Right ventricle myocardium inferior (tissue), 1 donor: ENCODE measurements at places on chromosomes 6 and 20. TPM values are rescaled to one million over a fixed set of nuclear protein-coding genes. Genes with fewer than 3 reads are reported as not detected.

DNA sequence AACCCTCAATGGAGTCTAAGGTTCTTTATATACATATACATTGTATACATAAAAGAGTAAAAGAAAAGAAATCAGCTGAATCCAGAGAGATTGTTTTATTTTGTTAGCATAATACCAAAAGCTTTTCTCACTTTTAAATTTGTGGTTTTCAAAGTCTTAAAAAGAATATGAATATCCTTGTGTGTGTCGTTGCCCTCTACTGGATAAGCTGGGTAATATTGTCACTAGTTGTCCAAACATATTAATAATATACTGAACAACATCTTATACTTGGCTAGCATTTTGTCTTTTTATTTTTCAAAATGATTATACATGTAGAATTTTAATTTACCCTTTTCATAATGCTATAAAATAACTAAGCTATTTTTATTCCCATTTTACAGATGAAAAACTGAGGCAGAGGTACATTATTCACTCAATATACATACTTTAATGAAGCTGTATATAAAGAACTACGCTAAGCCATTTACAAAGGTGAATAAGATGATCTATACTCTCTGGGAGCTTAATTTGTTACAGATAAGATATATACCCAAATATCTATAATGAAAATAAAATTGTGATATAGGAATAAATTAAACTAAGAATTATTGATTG is 531.7 kb downstream of the TFAP2B start:
- no peak for DNase-seq

- no peak for DNase-seq
Observed at GRCh38 chr20:58070664-58071196, 157.7 kb downstream of the ANKRD60 start.

DNA sequence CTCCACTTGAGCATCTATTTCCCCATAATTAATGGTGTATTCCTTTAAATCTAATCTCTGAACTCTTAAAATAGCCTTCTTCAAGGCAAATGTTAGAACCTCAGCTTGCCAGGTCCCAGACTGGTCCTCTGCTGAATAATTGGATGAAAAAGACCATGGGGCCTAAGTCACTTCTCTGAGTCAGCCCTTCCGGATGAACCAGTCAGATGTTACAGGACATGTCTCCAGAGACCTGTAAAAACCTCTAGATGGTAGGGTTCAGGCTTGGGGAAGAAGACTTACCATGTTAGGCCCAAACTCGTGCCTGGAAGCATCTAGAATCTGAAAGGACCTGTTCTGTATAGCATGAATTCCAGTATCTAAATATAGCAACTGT is 97.3 kb downstream of the CDKAL1 start:
- DNase-seq: no peak

The ANKEF1 gene
- 1.1 TPM for total RNA-seq

The OR12D3 gene
- not detected for total RNA-seq

GRCh38 chr6:169034516-169035167 is 219.0 kb downstream of the THBS2 start:
- DNase-seq: no peak

DNA sequence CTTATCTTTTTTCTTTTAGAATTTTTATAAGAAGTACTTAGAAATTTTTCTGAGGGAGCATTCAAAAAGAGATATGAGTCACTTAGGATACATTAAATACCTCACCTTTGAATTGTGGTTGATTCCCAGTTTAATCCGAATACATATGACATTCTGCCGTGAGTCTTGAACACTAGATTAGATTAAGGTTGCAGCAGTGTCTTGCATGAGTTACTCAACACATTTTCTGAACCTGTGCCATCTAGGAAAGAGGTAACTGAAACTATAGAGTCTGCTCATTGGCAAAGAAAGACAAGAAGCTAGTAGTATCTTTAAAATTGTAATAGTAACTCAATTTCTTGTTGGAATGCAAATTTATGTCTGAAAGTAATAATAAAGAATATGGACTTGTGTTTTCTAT is 14.9 kb downstream of the PEX3 start:
- DNase-seq: no peak

DNA sequence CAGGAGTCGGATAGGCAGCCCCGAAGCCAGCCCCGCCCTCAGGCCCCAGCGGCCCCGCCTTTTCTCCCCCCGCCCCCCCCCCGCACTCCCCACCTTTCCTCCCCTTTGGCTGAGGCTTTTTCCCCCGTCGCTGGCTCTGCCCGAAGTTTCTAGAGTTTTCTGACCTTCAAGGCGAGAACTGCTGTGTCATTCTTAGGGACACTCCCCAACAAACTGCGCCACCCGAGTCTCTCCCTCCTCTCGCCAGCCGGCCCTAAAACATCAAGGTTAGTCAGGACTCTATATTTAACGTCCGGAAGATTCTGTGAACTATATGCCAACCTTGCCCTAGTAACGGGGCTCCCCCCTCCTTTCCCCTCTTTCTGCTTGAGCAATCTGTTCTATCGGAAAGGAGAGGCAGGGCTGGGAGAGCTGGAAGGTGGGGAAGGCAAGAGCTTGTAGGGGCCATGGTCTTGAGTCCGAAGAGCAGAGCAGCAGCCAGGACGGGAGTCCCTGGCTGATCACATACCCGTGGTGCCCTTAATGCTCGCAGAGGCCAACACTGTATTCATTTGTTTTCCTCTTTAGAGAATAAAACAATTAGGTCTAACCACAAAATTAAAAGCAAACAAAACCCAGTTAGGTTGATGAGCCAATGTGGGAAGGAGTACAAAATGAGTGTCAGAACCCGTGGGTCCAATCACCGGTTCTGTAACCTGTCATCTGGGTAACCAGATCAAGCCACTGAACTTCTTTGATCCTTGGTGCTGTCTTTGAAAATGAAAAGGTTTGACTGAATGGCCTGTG is 5.3 kb upstream of the HSPA1B start:
- peak; percentile 88 for DNase-seq

DNA sequence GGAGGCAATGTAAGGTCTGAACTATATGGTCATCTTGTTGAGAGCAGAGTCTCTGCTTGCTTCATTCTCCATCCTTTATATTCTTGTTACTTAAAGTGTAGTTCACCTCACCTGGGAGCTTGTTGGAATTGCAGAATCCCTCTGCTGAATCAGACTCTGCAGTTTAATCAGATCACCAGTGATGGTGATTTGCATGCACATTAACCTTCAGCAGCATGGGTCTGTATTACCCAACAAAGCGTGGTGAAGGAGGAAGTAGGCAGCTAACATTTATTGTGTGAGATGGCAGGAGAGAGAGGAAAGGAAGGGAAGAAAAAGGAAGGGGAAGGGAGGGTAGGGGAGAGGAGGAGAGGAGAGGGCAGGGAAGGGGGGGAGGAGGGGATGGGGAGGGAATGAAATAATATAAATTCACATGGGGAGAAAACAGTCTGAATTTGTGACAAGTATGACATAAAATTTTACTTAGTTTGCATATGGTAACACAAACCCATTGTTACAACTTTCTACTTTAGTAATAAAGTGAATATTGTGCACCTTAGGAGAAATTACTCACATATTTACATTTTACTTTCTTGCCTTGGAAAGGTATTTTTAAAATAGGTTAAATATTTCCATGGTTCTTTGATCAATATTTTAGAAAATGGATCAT is 740.7 kb downstream of the DHX35 start:
- DNase-seq: no peak

- peak; percentile 73 for DNase-seq
Observed at GRCh38 chr6:133551847-133552341, 310.7 kb downstream of the EYA4 start.

DNA sequence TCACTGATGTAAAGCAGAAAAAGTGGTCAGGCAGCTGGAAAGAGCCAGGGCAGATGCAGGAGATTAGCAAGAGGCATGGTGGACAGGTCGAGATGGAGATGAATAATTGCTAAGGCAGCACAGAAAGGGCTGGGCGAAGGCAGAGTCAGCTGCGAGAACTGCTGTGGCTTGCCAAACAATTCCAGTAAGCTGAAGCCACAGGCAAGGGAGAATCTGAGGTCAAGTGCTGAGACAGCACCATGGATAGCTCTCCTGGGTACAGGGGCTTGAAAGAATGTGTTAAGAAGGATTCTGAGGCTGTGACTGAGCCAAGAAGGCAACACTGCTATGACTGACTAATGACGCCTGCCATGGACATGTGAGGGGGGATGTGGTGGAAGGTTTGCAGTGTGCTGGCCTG is 220.8 kb upstream of the FOXA2 start:
- no peak for DNase-seq

The HLA-DMA gene
- 19.7 TPM for total RNA-seq

The ZNF165 gene
- total RNA-seq: 0.35 TPM

- DNase-seq: peak; percentile 74
Observed at GRCh38 chr6:26044140-26045064, 42.8 kb upstream of the HFE start.

GRCh38 chr6:134436281-134436815 is 118.4 kb upstream of the SGK1 start:
- DNase-seq: no peak

The ASF1A gene
- 21.7 TPM for total RNA-seq

- no peak for DNase-seq
Observed at GRCh38 chr6:27545271-27546046, 72.6 kb upstream of the ZNF184 start.

The TOX2 gene
- total RNA-seq: 1.1 TPM

The RNF8 gene
- 14.9 TPM for total RNA-seq

The OXT gene
- total RNA-seq: 0.54 TPM

DNA sequence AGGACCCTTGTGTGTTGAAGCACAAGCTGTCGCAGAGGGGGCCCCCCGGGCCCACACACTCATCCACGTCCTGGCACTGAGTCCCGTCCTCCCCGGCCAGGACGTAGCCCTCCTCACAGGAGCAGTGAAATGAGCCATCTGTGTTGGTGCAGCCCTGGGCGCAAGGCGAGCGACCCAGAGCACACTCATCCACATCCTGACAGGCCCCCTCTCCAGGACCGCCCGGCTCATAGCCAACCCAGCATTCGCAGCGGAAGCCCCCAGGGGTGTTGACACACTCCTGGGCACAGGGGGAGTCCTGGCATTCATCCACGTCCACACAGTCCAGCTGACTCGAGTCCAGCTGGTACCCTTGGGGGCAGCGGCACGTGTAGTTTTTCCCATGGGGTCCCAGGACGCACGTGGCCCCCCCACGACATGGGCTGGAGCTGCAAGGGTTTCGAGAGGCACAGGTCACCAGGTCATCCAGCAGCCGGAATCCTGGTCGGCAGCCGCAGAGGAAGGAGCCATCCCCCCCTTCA is 1.2 kb downstream of the CD93 start:
- DNase-seq: no peak

DNA sequence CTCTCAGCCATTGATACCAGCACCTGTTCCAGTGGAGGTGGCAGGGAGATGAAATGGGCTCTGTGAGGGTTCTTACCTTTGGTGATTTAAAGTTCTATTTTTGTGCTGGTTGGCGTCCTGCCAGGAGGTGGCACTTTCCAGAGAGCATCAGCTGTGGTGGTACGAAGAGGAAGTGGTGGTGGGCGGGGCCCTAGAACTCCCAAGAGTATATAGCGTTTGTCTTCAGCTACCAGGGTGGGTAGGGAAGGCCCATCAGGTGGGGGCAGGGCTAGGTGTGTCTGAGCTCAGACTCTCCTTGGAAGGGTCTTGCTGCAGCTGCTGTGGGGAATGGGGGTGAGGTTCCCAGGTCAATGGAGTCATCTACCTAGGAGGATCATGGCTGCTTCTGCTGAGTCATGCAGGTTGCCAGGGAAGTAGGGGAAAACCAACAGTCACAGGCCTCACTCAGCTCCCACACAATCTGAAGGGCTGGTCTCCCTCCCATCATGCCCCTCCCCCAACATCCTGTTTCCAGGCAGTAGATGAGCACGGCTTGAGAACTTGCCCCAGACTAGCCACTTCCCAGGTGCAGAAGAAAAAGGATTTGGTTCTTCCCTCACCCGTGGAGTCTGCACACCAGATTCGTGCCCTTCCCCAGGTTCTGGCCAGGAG is 46.6 kb downstream of the MOXD1 start:
- no peak for DNase-seq

DNA sequence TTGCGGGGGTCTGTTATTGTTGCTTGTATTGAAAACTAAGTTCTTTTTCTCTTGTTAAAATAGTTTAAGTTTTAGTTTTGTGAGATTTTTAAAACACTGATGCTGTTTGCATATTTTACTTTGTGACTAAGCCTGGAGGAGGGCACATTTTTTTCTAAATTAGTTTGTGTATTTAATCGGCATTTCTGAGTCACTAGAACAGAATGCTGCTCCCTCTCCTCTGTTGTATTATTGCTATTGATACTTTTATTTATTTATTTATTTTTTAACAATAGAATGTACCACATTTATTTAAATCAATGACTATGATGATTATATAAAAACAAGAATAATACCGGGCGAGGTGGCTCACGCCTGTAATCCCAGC is 5.1 kb upstream of the FAM50B start:
- DNase-seq: no peak

The PRICKLE4 gene
- 3.3 TPM for total RNA-seq

DNA sequence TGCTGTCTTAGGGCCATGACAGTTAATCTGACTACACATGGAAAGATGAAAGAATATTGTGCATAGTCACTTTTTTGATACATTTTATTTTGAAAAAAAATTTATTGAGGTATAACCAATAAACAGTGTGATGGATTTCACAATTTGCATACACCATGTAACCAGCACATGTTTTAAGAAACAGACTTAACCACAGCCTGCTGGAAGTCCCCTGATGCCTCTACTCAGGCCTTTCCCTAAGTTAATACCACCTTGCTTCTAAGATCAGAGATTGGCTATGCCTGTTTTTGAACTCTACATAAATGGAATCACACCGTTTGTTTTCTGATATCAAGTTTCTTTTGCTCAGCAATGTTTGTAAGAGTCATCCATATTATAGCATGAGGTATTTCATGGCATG is 136.3 kb downstream of the CFAP61 start:
- DNase-seq: no peak

DNA sequence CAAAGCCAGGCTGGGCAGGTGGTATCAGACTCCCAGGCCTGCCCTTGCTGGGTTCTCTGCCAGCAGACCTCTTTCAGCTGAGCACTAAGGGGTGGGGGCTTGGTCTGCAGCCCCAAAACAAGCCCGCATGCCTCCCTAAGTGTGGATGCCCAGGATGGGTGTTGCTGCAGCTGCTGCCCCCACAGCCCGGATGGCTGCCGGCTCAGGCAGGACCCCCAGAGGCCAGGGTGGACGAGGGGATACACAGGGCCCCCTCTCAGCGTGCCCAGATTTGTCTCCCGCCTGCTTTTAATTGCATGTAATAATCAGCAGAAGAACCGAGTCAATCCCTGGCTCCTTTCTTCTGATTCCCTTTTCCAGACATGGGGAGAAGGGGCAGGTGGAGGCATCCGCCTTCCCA is 60.8 kb downstream of the VEGFA start:
- DNase-seq: no peak

- DNase-seq: no peak
Observed at GRCh38 chr6:82006027-82006738, 241.4 kb downstream of the IBTK start.

- DNase-seq: no peak
Observed at GRCh38 chr6:138160329-138161087, 1.2 kb upstream of the ARFGEF3 start.

The SASH1 gene
- total RNA-seq: 36.8 TPM

GRCh38 chr6:106563614-106564013 is 65.7 kb downstream of the RTN4IP1 start:
- no peak for DNase-seq

The MEP1A gene
- not detected for total RNA-seq

DNA sequence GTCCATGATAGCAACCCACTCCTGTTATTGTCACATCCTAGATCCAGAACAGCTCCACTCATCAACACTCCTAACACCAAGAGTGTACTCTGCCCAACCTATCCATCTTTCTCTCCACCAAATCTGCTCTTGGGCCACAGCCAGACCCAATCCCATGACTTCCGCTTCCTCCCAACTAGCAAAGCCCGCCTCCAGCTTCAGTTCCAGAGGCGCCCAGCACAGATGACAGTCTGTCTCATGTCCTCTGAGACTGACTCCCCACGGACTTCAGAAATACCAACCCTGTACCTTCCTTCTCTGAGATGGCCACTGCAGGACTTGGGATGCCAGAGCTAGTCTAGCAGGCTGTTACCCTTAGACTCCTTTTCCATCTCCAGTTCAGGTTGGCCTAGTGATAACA is 48.6 kb downstream of the DTNBP1 start:
- no peak for DNase-seq
